CD4-positive, alpha-beta T cell treated with Interleukin-21 for 1 hour (primary cell): ENCODE measurements at places on chromosomes 4 and X.

DNA sequence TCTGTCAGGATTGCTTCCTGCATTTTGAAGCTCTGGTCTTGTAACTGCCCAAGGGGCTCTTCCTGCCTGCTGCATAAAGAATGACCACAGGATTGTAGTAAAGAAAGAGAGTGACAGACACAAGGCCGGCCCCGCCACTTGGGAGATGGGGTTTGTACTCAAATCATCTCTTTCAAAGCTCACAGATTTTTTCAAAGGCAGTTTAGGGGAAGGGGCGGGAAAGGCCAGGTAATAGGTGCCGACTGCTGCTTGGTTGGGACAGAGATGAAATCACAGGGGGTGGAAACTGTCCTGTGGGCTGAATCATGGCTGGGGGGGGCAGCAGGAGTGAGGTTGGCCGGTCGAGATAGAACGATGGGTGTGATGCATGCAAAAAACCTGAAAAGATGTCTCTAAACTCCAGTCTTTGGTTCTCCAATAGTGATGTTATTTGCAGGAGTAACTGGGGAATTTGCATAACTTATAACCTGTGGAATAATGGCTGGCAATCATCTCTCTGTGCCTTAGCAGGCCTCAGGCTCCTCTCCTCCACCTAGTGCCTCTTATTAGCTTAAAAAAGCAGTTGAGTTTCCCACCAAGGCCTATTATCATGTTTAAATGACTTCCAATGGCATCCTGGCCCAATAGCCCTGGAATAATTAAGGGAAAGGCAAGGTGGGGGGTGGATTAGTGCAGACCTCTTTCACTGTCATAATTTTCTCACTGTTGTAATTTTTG, 778.4 kb upstream of the FRG1 start:
- DNase-seq: no peak

GRCh38 chr4:88792268-88792781, 94.7 kb upstream of the NAP1L5 start:
- DNase-seq: no peak

- DNase-seq: peak; percentile 67
These were observed 140.3 kb upstream of the SH3RF1 start for GRCh38 chr4:169410839-169411770.

DNA sequence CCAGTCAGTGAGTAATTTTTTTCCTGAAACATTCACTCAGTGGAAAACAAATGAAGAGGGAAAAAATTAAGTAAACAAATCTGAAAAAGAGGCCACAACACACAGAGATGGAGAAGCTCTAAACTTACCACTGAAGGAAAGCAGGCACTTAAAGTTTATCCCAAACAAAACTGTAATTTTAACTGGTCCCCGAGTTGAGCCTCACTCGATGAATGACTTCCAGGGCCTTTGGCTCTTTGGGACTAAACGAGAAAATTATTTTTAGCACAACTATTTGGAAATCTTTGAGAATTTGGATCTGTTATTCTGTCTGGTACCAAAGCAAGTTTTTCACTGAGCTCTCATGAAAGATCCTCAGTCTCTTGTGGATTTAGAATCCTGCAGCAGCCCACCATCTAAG, at the start of gene C1QTNF7:
Gene C1QTNF7, plus strand, starts transcription at position 333 of the 400 bp plus-strand sequence. CDS start 7,711 bp downstream, outside the sequence.
- no peak for DNase-seq

GRCh38 chrX:37818031-37818430, 29.3 kb downstream of the DYNLT3 start:
- no peak for DNase-seq

DNA sequence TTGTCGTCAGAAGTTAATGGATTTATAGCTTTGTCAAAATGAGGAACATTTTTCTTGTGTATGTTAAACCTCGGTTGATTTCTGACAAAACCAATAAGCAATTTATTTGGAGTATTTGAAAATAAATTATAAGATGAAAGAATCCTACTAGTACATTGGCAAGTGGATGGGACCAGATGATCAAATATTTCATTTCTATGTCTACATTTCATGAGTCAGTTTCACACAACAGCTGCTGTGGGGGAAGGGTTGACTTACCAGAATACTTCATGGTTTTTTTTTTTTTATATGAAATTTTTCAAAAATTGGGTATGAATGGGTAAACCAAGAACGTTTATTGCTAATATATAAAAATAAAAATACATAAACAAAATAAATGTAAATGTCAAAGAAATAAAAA, 39.4 kb downstream of the RAPGEF2 start:
- no peak for DNase-seq

- peak; percentile 73 for DNase-seq
These were observed at the start of gene MAP7D3 for GRCh38 chrX:136251041-136251991. MAP7D3 (minus strand) TSS chrX:136251400; CDS start chrX:136251358, 42 bp downstream.

DNA sequence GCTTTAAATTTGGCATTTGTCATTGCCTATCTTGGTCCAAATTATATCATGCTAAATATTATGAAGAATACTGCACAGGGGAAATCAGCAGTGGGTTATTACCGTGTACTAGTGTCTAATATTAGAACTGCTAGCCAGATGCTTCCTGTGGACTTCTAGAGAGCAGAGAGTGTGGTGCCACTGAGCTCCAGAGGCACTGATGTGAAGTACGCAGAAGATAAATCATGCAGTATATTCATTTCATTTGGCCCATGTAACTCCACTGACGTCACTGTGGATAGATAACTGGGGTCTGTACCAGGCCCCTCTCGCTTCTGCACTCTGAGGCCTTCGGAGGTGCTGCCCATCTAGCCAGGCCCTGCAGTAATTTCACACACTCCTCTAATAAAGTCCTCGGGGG, 80.0 kb downstream of the ALPK1 start:
- DNase-seq: no peak

DNA sequence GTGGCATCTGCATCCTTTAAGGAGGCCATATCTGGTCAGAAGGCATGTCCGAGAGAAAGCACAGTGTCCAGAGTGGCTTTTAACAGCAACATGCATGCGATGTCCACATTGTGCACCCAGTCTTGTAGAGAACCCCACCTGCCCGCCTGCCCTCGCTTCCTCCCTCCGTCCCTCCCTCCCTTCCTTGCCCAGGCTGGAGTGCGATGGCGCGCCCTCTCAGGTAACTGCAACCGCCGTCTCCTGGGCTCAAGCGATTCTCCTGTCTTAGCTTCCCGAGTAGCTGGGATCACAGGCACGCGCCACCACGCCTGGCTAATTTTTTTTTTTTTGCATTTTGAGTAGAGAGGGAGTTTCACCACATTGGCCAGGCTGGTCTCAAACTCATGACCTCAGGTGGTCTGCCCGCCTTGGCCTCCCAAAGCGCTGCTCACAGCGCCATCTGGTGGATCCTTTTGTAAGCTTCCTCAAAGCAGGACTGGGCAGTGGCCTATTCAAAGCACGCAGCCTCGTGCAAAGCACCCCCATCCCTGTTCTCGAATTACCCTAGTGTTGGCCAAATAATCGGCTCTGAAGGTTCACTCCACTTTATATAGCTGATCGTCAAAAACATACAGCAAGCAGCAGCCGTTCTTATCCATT, 15.0 kb downstream of the BRCC3 start:
- peak; percentile 47 for DNase-seq

- DNase-seq: no peak
These were observed 741.6 kb downstream of the TRAM1L1 start for GRCh38 chr4:116343809-116344208.

GRCh38 chr4:73752424-73752823, 12.1 kb downstream of the CXCL8 start:
- DNase-seq: no peak

- DNase-seq: no peak
These were observed 50.6 kb upstream of the PDE5A start for GRCh38 chr4:119679251-119679650.

- DNase-seq: no peak
These were observed 54.9 kb upstream of the IRF2 start for GRCh38 chr4:184529283-184529682.

DNA sequence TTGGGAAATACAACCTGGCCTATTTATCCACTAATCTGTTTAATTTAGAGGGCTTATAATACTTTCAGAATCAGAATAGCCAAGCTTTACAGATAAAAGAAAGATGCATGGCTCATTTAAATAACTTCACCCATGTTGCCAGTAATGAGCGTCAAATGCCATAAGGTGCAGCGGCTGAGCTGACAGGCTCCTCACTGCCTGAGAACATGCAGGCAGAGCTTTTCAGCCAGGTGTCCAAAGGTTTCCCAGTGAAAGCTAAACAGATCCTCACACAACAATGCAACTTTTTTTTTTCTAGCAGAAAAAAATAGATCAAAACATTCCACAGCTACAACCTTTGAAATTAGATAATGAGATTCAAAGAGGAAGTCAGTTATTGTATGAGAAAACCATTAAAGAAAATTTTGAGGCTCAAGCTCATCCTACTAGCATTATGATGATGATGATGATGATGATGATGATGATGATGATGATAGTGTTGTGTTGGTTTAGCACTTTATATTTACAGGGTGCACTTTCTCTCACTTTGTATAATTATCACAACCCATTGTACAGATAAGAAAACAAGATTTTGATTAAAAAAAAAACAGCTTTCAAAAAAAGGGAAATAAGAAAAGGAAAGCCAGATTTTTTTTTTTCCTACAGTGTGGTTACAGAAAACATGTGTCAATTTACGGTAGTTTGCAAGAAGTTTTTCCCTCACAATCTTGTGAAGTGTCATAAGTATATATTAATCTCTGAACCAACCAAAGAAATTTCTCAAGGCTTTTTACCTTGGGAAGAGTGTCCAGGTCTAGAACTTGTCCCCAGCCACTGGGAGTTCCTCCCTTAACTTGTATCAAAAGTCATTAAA, 12.2 kb upstream of the TNIP3 start:
- DNase-seq: no peak

GRCh38 chr4:180766944-180767729, 1476.1 kb upstream of the TENM3 start:
- DNase-seq: no peak

DNA sequence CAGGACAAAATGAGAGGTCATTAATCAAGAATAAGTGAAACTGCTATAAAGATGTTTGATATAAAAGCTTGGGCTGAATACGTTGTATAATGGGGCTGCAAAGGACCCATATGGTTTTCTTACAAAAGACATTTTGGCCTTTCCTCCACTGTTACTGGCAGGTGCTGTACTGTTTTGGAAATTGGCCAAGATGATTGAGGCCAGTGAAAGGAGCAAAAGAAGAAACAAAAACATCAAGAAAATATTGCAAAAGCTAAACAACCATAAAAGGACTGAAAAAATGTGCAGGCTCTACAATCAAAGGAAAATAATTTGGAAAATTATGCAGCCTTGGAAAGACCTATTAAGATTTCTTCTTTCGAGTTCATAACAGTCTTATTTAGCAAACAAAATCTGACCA, 222.2 kb upstream of the PPP1R2C start:
- DNase-seq: no peak

DNA sequence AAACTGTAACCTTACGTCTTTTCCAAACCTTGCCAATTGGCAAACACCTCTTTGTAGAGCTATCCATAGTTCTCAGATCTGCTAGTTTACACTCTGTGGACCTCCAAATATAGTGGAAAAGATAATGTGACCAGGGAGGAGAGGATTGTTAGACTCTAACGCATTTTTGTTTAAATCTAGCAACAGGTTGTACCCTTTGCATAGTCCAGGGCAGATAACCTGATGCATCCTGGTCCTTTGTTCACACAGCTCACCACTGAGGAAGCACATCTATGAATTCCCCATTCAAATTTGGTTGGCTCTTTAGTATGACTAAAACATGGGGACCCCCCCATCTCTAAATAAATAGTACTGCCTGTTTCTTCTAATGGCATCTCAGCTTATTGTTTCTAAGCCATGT, 55.9 kb downstream of the PAGE2 start:
- DNase-seq: no peak

DNA sequence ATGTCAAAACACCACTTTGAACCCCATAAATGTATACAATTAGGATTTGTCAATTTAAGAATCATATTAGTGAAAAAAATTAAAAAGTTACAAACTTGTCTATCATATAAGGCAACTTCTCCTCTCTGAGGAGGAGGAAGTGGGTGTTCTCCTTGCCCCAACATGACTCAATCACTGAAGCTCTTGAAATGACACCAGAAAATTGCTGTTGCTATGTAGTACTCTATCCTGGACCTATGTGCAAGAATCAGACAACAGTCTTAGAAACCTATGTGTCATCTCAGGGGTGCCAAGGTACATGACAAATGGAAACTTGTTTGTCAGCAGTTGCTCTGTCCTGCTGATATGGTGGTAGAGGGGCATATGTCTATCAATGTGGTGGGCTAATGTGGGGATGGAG, 47.7 kb downstream of the HMGB3 start:
- no peak for DNase-seq

GRCh38 chr4:82889287-82889686, 1.7 kb downstream of the SEC31A start:
- DNase-seq: no peak

DNA sequence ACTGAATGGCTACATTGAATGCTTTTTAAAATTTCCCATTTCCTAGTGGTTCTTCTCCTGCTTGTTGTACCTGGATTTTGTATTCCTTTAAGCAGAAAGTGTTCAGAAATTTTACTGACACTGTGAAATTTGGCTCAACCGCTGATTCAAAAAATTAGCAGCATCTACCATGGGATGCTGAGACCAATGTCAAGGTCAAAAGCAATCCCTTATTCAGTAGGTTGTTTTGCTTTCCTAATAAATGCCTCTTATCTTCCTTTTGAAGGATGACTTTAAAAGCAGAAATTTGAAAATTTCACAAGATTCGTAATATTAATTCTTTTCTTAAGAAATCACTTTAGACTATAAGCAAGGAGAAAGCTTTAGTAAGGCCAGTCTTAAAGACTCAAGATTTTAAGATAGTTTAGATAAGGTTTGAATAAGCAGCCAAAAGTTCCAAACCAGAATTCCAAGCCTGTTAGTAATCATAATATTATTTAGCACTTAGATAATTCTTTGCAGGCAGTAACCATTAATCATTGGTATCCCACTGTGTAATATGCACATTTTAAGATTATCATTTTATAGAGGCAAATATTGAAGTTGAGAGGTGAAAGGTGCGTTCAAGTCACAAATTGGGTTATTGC, 508.8 kb downstream of the ANKRD50 start:
- DNase-seq: no peak

GRCh38 chrX:41518841-41519220, 71.7 kb downstream of the NYX start:
- no peak for DNase-seq

GRCh38 chrX:17656556-17656955, 80.7 kb upstream of the SCML1 start:
- no peak for DNase-seq

- DNase-seq: no peak
These were observed 58.5 kb downstream of the PGRMC2 start for GRCh38 chr4:128228845-128229795.

DNA sequence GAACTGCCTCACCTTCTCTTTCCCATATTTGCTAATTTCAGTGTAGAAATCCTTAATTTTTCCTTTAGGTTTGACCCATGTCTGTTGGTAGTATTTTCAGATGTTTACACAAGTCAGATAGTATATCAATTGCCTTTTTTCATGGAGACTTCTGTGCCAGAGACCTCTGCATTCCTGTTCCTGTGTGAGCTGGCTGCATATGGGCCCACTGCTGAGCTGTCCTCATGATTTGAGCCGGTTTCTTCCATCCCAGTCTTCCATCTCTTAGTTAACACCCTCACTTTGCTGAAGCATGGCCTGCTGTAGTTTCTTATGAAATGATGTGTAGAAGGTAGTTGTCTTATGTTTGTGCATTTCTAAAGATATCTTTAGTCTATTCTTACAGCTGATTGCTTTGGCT, 40.0 kb downstream of the CDS1 start:
- DNase-seq: no peak
